ENCODE measurements at places on chromosomes 1 and 21.
A peak's percentile ranks its signal among the peaks of the same experiment; 100 is the strongest.

- DNase-seq: no peak
Measured at GRCh38 chr1:63904826-63905225, 131.0 kb downstream of the ROR1 start.

- no peak for DNase-seq
Measured at GRCh38 chr1:47208374-47208850, 18.6 kb upstream of the PDZK1IP1 start.

DNA sequence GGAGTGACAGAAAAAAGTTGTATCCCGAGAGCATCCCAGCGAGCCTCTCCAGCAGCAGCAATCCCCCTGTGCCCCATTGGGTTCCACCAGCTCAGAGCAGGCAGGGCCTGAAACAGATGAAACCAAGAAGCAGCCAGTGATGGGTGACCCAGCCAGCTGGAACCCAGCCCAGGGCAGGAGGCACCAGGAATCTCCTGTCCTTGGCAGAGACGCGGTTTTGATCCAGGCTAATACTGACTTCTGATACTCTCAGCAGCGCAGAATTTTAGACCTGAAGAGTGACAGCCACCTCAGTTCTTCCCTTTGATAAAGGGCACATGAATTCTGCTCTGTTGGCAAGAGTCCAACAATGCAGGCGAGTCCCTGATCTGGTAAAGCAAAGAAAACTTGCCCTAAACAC, 11.4 kb upstream of the OLIG1 start:
- DNase-seq: no peak

DNA sequence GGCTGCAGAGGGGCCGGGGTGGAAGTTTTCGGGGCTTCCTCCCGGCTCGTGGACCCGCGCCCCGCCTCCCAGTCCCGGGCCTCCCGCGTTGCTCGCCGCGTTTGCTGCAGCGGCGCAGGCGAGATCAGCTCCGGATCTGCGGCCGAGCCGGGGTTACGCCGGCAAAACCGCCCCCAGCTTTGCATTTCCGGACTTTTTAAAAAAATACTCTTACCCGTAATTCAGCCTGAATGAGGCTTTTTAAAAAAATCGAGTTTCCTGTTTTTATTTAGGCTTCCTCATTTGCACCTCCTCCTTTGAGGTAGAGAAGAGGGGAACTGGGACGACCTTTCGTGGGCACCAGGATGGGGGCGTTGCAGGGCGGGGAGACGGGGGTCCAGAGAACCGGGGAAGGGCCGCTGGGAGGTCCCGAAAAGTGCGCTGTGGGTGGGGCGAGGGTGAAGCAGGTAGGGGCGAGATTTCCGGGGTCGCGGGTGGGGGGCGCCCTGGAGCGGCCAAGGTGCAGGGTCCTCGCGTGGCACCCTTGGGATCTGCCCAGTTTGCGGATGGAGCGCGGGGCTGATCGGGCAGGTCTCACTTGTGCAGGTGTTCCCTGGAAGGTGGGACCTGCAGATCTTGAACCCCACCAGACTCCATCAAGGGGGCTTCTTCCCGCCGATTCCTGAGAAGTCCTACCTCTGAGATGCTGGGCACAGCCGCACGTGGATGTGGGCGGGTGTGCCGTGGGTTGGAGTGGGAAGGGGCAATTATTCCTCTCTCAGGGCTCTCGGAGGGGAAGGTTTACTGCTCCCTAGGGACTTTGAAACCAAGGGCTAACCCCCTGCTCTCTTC, 1.1 kb downstream of the PIK3CD start:
- no peak for DNase-seq

DNA sequence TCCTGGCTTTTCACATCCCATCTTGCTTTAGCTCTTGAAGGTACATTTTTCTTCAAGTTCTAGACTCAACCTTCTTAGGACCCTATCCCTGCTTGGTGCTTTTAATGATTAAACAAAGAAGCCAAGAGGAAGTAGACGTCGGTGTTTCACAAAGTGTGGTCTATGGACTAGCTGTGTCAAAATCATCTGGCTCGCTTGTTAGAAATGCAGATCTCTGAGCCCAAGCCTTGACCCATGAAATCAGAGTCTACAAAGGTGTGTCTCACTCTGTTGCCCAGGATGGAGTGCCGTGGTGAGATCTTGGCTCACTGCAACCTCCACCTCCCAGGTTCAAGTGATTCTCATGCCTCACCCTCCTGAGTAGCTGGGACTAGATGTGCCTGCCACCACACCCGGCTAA, 295.5 kb upstream of the KAZN start:
- DNase-seq: no peak

GRCh38 chr1:227607336-227607898, 44.1 kb downstream of the ZNF678 start:
- no peak for DNase-seq

- no peak for DNase-seq
Measured at GRCh38 chr1:65068202-65069010, 79.6 kb upstream of the AK4 start.

- peak; percentile 43 for DNase-seq
Measured at GRCh38 chr1:24027838-24028468, 47.8 kb upstream of the SRSF10 start.

- no peak for DNase-seq
Measured at GRCh38 chr1:114352797-114353196, 158.2 kb downstream of the TRIM33 start.
